ENCODE measurements at places on chromosomes 3 and 15.

DNA sequence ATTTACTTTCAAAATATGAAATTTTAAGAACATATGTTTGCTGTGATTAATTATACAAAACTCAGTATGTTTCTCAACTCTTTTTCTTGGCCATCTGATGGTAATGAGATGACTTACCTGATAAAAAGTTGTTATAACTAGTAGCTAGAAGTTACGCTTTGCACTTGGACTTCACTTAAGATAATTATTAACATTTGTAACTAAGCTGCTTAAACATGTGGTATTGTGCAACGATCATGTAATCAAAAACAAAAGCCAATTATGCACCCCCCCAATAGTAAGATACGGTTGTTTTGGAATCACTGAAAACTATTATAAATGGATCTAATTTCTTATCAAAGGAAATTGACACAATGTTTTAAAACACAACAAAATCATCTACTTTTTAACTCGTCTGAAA, 342.9 kb downstream of the CNTN3 start:
- H3K36me3 ChIP-seq, result no peaks in the 10 kb centered on the region
- no peak for DNase-seq
- no peaks in the 10 kb centered on the region for H3K27me3 ChIP-seq

DNA sequence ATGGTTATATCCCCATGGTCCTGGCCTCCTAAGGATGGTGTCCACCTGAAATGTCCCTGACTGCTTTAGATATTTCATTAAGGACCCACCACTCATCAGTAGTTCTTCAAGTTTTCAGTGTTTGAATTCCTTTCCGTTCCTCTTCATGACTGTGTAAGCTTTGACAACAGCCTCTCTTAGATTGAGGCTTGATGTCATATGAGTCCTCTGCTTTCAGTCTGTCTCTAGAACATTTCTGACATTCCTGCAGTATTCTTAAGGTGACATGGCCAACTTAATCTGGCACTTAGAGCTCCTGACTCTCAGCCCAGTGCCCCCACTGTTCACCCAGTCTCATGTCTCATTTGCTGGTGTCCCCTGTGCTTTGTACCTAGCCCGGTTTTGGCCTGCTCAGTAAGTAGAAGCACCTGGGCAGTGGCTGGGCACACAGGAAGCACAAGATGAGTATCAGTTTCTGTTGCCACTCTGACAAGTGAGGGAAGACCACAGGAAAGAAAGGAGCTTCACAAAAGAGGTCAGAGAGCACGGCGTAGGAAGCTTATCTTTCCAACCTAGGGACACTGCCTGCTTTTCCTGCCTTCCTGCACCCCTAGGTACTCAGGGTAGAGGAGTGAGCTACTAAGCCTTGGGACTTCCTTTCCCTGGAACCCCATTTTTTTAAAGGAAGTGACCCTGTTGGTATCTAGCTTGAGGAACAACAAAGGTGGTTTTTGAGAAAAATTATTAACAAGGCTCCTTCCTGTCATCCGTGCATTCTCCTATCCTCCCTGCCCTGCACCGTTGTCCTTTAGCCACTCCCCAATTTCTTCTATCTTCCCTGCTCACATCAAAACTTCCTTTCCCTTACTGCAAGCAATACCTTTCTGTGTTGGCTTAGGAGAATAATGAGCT, 103.1 kb downstream of the KLHL25 start:
- DNase-seq, result no peak
- no peaks in the 10 kb centered on the region for H3K36me3 ChIP-seq
- H3K4me3 ChIP-seq, result no peak overlapping the region

- no peak overlapping the region for H3K27ac ChIP-seq
- DNase-seq, result no peak
- H3K4me3 ChIP-seq, result no peak overlapping the region
- H3K36me3 ChIP-seq, result no peaks in the 10 kb centered on the region
These were observed 782.9 kb upstream of the CFAP20DC start for GRCh38 chr3:59832702-59833101.

DNA sequence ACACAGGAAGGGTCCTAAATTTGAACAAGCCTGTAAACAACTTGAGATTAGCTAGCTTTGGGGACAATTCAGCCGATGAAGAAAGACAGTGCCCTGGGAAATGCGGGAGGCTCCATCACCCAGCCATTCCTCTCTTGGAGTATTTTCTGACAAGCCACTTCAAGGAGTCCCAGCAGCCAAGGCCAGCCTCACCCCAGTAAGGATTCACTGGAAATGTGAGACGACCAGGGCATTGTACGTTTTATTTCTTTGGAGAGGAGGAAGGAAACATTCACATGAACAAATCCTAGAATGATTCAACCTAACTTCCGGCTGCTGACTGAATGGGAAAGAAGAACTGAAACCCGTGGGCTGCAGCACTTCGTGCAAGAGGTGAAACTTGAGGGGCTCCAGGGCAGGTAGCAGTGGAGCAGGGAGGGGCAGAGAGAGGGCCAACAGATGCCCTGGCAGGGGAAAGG, 116.4 kb upstream of the ARHGEF3 start:
- H3K4me3 ChIP-seq, result no peak overlapping the region
- no peak for DNase-seq
- no peaks in the 10 kb centered on the region for H3K4me1 ChIP-seq

DNA sequence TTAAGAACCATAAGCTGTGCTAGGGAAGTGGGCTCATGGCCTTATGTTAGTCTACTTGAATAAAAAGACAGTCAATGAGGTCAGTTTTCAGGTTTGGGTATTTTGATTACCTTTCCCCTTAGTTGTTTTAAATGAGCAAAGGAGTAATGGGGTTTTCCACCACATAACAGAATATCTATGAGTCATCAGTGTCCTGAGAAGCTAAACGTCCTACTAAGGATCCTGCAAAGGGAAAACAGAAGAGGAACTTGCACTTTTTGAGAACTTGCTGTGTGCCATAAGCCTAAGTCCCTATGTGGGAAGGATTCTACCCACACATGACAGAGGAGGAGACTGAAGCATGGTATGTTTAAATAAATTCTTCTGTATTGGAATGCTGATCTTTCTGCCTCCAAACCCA, 292.8 kb upstream of the TMC3 start:
- H3K36me3 ChIP-seq, result no peaks in the 10 kb centered on the region
- H3K4me3 ChIP-seq, result no peak overlapping the region
- no peaks in the 10 kb centered on the region for H3K4me1 ChIP-seq
- no peaks in the 10 kb centered on the region for H3K27me3 ChIP-seq
- DNase-seq, result no peak

DNA sequence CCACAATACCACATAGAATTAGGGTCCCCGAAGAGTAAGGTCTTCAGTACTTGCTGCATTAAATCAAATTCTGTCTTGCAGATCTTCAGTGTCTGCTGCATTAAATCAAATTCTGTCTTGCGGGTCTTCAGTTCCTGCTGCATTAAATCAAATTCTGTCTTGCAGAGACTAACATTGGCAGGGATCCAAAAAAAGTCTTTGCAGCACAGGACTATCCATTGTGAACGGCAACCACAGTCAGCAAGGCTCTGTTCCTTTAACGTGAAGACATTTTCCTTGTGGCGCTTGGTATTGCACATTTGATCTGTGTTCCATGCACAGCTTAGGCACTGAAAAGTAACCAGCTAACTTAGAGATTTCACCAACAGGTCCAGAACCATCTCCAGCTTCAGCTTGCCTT, 46.8 kb upstream of the POMGNT2 start:
- H3K27me3 ChIP-seq, result no peaks in the 10 kb centered on the region
- no peak overlapping the region for H3K27ac ChIP-seq
- H3K4me1 ChIP-seq, result no peaks in the 10 kb centered on the region
- H3K36me3 ChIP-seq, result no peaks in the 10 kb centered on the region
- no peak overlapping the region for H3K4me3 ChIP-seq

GRCh38 chr3:47871389-47871788, 68.5 kb downstream of the DHX30 start:
- H3K27ac ChIP-seq, result no peak overlapping the region
- H3K4me3 ChIP-seq, result no peak overlapping the region
- H3K4me1 ChIP-seq, result no peaks in the 10 kb centered on the region
- H3K27me3 ChIP-seq, result no peaks in the 10 kb centered on the region
- no peak for DNase-seq

- no peaks in the 10 kb centered on the region for H3K4me1 ChIP-seq
- H3K4me3 ChIP-seq, result no peak overlapping the region
- no peaks in the 10 kb centered on the region for H3K27me3 ChIP-seq
- H3K36me3 ChIP-seq, result peaks cover 24% of the 10 kb centered on the region
- no peak overlapping the region for H3K27ac ChIP-seq
These were observed 69.9 kb downstream of the RGMA start for GRCh38 chr15:93019090-93019489.

DNA sequence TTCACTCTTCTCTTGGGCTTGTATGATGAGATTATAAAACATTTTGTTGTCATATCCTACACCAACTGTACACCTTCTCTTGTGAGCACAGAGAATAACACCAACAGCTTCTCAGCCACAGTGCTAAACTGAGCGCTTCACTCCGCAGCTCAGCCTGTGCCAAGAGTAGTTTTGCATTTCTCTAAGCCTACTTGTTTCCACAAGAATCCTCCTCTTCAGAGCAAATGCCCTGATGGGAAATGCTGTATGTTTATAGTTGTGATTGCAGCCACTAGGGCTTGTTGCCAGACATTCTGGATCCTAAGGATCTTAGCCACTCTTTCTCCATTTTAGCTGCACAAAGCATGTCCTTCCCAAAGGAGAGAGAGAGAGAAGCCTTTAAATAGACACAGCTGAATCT, 138.8 kb upstream of the PLXND1 start:
- H3K27ac ChIP-seq, result no peak overlapping the region
- no peaks in the 10 kb centered on the region for H3K27me3 ChIP-seq
- no peak for DNase-seq
- H3K4me3 ChIP-seq, result no peak overlapping the region

DNA sequence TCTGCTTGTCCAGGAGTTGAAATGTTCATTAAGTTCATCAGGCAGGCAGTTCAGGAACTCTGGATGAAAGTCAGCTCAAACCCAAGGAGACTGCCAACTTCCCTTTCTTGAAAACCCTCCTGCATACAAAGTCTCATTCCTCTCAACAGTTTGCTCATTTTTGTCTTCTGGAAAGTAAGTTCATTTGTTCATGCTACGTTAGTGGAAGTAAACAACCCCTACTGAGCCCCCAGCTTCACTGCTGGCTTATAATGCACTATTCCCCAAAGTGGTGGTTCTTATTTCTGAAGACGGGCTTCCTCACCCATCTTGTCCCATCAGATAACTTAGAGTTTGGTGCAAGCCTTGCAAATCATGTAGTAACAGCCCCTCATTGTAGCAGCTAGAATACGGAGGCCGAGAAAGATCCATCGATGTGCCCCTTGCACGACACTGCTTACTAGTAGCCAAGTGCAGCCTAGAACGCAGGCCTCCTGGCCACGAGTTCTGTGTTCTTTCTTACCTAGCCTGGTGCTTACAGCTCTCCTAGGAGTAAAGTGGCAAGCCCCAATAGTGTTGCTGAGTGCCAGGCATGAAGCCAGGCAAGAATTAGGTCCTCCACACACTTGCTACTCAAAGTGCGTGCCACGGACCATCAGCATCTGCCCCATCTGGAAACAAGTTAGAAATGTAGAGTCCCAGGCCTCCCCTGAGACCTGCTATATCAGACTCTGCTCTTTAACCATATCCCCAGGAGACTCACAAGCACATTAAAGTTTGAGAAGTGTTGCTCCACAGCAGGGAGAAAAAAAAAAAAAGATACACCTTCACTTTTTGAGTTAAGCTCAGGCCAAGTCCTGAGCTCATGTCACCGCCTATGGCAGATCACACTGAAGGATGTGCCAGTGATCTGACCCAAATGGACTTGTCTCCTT, 82.5 kb downstream of the RFTN1 start:
- no peaks in the 10 kb centered on the region for H3K36me3 ChIP-seq
- DNase-seq, result no peak
- H3K27ac ChIP-seq, result no peak overlapping the region
- no peak overlapping the region for H3K4me3 ChIP-seq

DNA sequence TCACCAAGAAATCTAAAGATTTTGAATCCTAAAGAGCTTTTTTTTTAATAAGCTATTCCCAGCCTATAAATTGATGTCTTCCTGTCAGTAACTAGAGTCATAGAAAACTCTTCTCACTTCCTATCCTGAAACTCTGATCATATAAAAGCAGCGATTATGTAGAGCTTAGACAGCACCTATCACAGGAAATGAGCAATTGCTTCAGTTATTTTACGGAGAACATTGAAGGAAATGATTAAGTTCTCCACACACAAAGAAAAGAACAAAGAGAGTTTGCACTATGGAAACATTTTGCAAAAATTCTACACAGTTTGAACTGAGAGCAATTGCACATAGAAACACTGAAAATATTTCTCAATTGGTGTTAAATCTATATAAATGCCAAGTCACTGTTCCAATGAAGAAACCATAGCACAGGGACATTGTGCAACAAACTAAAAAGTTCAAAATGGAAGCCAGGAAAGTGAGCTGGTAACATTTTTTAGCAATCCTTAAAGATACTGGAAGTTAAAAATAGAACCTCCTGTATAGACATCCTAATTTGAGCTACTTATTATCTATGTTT, 291.5 kb upstream of the ARHGEF26 start:
- H3K27ac ChIP-seq, result no peak overlapping the region
- no peak for DNase-seq
- H3K4me3 ChIP-seq, result no peak overlapping the region
- H3K27me3 ChIP-seq, result no peaks in the 10 kb centered on the region

GRCh38 chr15:87816016-87816415, 440.5 kb downstream of the NTRK3 start:
- no peak overlapping the region for H3K4me3 ChIP-seq
- no peaks in the 10 kb centered on the region for H3K4me1 ChIP-seq

DNA sequence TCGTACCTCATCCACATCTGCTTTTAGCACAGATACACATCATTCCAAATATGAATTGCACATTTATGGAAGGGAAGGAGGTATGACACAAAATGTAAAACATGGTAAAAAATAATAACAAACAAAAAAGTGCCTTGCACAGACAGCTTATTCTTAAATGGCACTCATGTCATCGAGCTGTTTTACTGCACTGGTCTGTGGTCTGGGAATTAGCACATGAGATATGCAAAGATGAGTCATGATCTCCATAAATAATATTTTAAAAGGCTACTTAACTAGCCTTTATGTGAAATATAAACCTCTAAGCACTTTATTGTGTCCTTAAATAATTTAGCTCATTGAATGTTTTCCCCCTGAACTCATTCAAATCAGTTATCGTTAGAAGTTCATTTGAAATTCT, 142.2 kb upstream of the ZNF385D start:
- H3K4me1 ChIP-seq, result no peaks in the 10 kb centered on the region
- DNase-seq, result no peak
- H3K27me3 ChIP-seq, result no peaks in the 10 kb centered on the region
- no peak overlapping the region for H3K4me3 ChIP-seq

DNA sequence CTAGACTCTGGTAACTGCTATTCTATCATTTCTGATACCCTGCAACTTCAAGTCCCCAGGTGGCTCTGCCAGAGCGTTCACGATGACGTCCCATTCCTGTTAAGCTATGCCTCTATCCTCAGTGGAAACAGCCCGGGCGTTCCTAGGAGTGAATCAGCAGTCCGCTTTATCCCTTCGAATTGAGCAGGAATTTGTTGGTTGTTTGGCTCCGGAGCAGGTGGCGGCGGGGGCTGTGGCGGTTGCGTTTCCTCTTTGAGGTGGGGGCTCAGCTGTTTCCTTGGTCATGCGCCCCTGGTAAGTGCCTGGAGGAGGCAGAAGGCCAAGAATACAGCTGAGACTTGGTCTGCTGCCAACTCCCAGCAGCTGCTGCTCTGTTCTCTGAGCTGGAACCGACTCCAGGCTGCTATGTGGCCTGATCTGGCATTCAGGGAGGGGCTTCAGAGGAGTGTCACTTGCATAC, 25.2 kb downstream of the ARPP21 start:
- DNase-seq, result no peak
- H3K36me3 ChIP-seq, result no peaks in the 10 kb centered on the region
- no peaks in the 10 kb centered on the region for H3K4me1 ChIP-seq
- no peak overlapping the region for H3K27ac ChIP-seq
- H3K27me3 ChIP-seq, result no peaks in the 10 kb centered on the region

GRCh38 chr3:148162132-148162531, 535.6 kb upstream of the AGTR1 start:
- no peak overlapping the region for H3K27ac ChIP-seq
